ENCODE measurements at places on chromosomes 2 and 18.

- no peak for DNase-seq
These were observed 87.8 kb downstream of the LYPD1 start for GRCh38 chr2:132581991-132582738.

DNA sequence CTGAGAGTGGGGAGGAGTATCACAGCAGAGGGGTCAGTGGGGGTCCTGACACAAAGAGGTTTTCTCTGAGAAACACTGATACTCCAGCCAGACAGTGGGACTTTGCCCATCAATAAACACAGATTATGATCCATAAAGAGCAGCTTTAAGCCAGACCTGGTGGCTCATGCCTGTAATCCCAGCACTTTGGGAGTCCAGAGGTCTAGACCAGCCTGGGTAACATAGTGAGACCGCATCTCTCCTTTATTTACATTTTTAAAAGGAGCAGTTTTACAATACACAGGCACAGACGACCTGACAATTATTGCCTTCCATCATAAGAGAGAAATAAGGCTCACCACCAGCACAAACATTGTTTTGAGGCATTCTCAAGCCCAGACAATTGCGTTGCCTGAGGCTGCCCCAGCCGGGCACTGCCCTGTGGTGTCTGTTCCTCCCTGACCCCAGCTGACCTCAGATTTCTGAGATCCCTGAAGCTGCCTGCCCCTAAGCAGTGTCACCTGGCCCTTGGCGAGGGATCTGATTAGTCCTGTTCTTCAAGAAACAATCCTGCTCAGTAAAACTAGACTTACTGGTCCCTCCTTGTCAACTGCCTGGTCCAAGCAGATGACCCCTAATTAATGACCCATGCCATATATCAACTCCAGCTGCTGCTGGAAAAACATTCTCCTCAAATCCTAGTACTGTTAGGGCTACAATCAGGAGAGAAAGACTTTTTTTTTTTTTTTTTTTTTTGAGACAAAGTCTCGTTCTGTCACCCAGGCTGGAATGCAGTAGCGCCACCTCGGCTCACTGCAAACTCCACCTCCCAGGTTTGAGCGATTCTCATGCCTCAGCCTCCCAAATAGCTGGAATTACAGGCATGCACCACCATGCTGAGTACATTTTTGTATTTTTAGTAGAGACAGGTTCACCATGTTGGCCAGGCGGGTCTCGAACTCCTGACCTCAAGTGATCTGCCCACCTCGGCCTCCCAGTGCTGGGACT lies 59.4 kb upstream of the SOS1 start:
- no peak for DNase-seq

GRCh38 chr2:133828913-133829312 lies 260.6 kb upstream of the NCKAP5 start:
- no peak for DNase-seq

- DNase-seq, result no peak
These were observed 189.1 kb downstream of the TCF4 start for GRCh38 chr18:55398858-55399257.
